Mesothelial cell of epicardium (in vitro differentiated cells): ENCODE measurements at places on chromosomes 16 and 17. TPM values are rescaled to one million over a fixed set of nuclear protein-coding genes. Genes with fewer than 3 reads are reported as not detected.

The KRTAP2-1 gene
- not detected in 3 replicates for total RNA-seq

DNA sequence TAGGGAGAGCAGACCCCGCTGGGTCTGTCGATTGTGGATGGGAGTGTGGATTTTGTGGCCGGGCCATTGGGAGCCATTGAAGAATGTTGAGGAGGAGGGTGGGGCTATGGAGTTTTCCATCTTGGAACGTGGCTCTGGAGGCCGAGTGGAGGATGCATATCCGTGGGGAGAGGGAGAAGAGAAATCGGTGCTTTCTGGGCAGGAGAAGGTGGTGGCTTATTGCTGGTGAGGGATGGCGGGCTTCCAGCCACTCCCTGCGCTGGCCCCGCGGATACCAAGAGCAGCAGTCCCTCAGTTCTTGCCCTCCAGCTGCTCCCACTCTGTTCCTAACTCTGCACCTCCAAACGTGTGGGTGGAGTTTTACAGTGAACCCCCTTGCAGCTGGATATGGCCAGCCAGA is 162.4 kb downstream of the CMIP start:
- DNase-seq: no peak
- peaks cover 15% of the 10 kb centered on the region for H3K36me3 ChIP-seq
- H3K4me1 ChIP-seq: peaks cover 7% of the 10 kb centered on the region
- H3K27me3 ChIP-seq: no peaks in the 10 kb centered on the region

DNA sequence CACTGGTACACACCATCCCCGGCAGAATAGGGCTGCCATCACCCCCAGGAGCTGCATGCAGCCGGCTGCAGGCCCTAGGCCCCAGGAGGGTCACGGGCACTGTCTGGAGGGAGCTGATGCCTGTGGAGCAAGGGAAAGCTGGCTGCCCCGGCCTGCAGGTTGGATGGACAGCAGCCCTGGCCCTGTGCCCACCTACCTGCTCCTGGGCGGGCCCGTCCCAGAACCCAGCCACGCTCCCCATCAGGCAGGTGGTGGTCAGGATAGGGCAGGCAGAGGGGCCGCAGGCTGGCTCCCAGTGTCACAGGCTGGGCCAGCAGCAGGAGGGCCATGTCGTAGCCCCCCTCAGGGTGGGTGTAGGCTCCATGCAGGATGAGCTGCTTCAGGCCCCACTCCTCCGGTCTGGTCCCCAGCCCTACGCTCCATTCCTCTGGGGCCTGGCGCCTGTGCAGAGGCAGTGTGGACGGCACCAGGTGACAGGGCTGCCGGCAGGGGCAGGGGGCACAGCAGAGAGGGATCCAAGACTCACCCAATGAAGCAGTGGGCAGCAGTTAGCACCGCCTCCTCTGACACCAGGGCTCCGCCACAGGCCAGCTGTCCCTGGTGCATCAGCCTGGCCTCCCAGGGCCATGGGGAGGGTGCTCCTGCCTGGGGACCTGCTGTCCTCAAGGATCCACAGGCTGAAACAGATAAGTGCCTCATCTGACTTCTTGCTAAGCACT is 4.0 kb downstream of the PRSS53 start:
- no peaks in the 10 kb centered on the region for H3K27me3 ChIP-seq
- no peak overlapping the region for H3K27ac ChIP-seq
- no peak overlapping the region for H3K4me3 ChIP-seq
- H3K36me3 ChIP-seq: peaks cover 8% of the 10 kb centered on the region

The NPIPA8 gene
- 0.38 to 0.93 TPM (median 0.60 TPM) in 3 replicates for total RNA-seq

The TSPAN10 gene
- 2.9 to 3.7 TPM (median 3.1 TPM) in 3 replicates for total RNA-seq

The MRPL28 gene
- 75.3 to 75.9 TPM (median 75.9 TPM) in 3 replicates for total RNA-seq

- no peak overlapping the region for H3K4me3 ChIP-seq
- peaks cover 33% of the 10 kb centered on the region for H3K4me1 ChIP-seq
- no peaks in the 10 kb centered on the region for H3K36me3 ChIP-seq
- H3K27me3 ChIP-seq: peaks cover 17% of the 10 kb centered on the region
- peak overlapping the region; percentile 21 for H3K27ac ChIP-seq
Measured at GRCh38 chr16:79721270-79721669, 120.7 kb upstream of the MAF start.

The MYH8 gene
- not detected in 3 replicates for total RNA-seq

DNA sequence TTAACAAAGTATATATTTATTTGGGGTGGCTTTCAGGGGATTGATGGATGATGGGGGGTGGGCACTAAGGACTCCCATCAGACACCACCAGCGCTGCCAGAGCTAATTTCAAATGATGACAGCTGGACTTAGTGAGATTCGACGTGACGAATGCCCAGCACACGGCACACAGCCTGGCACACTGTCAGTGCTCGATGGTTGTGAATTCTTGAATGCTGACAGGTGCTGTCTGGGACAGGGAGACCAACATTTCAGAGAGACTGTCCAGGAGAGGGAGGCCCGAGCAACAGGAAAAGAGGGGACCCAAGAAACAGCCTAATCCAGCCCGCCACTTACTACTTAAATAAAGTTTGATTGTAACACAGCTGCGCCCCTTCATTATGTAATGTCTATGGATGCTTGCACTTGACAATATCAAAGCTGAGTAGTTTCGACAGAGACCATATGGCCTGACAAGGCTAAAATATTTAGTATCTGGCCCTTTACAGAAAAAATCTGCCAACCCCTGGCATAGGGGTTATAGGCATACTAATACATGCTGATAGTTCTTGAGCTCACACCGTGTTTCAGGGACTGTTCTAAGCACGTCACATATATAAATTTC is 6.2 kb upstream of the MPRIP start:
- no peak overlapping the region for H3K4me3 ChIP-seq
- no peaks in the 10 kb centered on the region for H3K36me3 ChIP-seq
- H3K4me1 ChIP-seq: peaks cover 12% of the 10 kb centered on the region
- no peak for DNase-seq
- H3K27me3 ChIP-seq: no peaks in the 10 kb centered on the region

- no peaks in the 10 kb centered on the region for H3K36me3 ChIP-seq
- no peak for DNase-seq
- no peaks in the 10 kb centered on the region for H3K4me1 ChIP-seq
- no peak overlapping the region for H3K27ac ChIP-seq
- H3K4me3 ChIP-seq: no peak overlapping the region
- no peaks in the 10 kb centered on the region for H3K27me3 ChIP-seq
Measured at GRCh38 chr17:43312011-43312410, 78.2 kb upstream of the RNU2-1 start.

GRCh38 chr17:55726440-55726839 is 3.8 kb upstream of the TMEM100 start:
- no peaks in the 10 kb centered on the region for H3K36me3 ChIP-seq
- H3K4me1 ChIP-seq: peaks cover 71% of the 10 kb centered on the region
- H3K27me3 ChIP-seq: no peaks in the 10 kb centered on the region
- DNase-seq: no peak
- H3K4me3 ChIP-seq: no peak overlapping the region
- H3K27ac ChIP-seq: peak overlapping the region; percentile 84

- no peaks in the 10 kb centered on the region for H3K36me3 ChIP-seq
- no peak overlapping the region for H3K4me3 ChIP-seq
- H3K4me1 ChIP-seq: no peaks in the 10 kb centered on the region
- no peak overlapping the region for H3K27ac ChIP-seq
- DNase-seq: no peak
- H3K27me3 ChIP-seq: peaks cover 5% of the 10 kb centered on the region
Measured at GRCh38 chr16:83606486-83607030, 201.2 kb upstream of the HSBP1 start.

DNA sequence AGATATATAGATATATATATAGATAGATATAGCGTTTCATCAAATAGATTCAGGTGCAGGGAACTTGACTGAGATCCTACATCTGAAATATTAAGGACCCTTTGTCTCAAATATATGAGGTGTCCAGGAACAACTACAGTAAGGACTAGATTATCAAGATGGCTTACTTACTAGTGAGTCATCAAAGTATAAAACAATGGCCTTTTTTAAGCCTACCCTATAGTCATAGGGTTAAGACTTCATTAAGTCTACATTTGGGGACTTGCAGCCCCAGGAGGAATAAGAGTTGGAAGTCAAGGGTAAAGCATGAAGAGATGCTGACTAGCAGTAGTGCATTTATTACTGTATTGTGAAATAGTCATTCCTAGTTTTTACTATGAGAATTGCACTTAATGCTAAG is 1023.4 kb downstream of the CDH11 start:
- H3K36me3 ChIP-seq: no peaks in the 10 kb centered on the region
- H3K4me1 ChIP-seq: no peaks in the 10 kb centered on the region
- H3K27me3 ChIP-seq: peaks cover 2% of the 10 kb centered on the region

GRCh38 chr16:70348991-70349390 is 2.3 kb downstream of the DDX19A start:
- H3K36me3 ChIP-seq: peaks cover 7% of the 10 kb centered on the region
- H3K4me1 ChIP-seq: peaks cover 19% of the 10 kb centered on the region
- H3K4me3 ChIP-seq: no peak overlapping the region
- H3K27me3 ChIP-seq: no peaks in the 10 kb centered on the region
- H3K27ac ChIP-seq: no peak overlapping the region
- no peak for DNase-seq

The NATD1 gene
- 12.3 to 12.7 TPM (median 12.7 TPM) in 3 replicates for total RNA-seq

The NR1D1 gene
- total RNA-seq: 2.4 to 2.6 TPM (median 2.6 TPM) in 3 replicates

The CACNG5 gene
- total RNA-seq: not detected in 3 replicates

- H3K4me1 ChIP-seq: peaks cover 78% of the 10 kb centered on the region
- no peaks in the 10 kb centered on the region for H3K27me3 ChIP-seq
- no peak for DNase-seq
- no peaks in the 10 kb centered on the region for H3K36me3 ChIP-seq
Measured at GRCh38 chr17:61235827-61236197, 163.8 kb upstream of the TBX2 start.

DNA sequence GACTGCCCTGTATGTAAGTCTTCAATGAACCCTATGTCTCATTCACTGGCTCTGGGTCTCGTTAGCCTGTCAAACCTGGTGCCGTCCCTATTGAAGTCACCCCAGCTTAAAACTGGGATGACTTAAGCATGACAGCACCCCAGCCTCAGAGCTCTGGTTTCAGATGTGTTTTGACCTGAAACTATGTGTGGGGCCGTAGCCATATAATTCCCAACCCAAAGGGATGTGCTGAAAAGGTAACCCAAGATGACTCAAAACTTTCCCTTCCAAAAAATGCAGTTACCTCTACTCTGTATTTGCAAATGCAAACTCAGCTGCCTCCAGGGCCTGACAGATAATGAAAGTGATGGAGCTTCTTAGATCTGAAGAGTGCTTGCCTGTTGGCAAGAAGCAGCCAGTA is 478.3 kb upstream of the ERCC4 start:
- H3K27ac ChIP-seq: no peak overlapping the region
- no peak for DNase-seq
- peaks cover 6% of the 10 kb centered on the region for H3K27me3 ChIP-seq

The UBE2I gene
- total RNA-seq: 205 to 214 TPM (median 208 TPM) in 3 replicates

GRCh38 chr17:798246-798645 is 16.1 kb downstream of the MRM3 start:
- H3K4me3 ChIP-seq: no peak overlapping the region
- no peaks in the 10 kb centered on the region for H3K27me3 ChIP-seq
- H3K36me3 ChIP-seq: peaks cover 12% of the 10 kb centered on the region
- peaks cover 7% of the 10 kb centered on the region for H3K4me1 ChIP-seq

GRCh38 chr17:80791758-80792284 is 199.8 kb upstream of the CHMP6 start:
- peaks cover 53% of the 10 kb centered on the region for H3K4me1 ChIP-seq
- H3K4me3 ChIP-seq: no peak overlapping the region
- H3K27me3 ChIP-seq: no peaks in the 10 kb centered on the region
- DNase-seq: no peak
- peak overlapping the region; percentile 75 for H3K27ac ChIP-seq

GRCh38 chr17:44518032-44518431 is 14.8 kb upstream of the GPATCH8 start:
- H3K4me1 ChIP-seq: no peaks in the 10 kb centered on the region
- H3K4me3 ChIP-seq: no peak overlapping the region
- H3K27ac ChIP-seq: no peak overlapping the region
- no peak for DNase-seq
- peaks cover 9% of the 10 kb centered on the region for H3K27me3 ChIP-seq

The RAPGEFL1 gene
- 23.1 to 28.2 TPM (median 23.8 TPM) in 3 replicates for total RNA-seq

DNA sequence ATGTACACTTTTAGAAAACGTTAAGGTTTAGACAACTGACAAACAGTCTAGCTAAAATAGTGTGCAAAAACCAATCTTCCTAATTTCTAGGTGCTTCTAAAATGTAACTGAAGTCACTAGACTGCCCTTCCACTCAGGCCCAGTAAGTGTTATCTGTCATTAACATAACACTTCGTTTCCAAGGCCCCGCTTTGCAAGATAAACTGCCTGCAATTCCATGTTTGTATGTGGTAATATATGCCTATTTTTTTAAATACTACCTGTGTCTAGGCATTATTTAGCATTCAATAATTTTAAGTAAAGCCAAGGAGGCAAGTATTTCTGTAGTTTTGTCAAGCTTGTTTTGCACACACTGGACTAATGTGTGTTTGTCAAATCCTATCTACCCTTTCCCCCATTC is 3.2 kb downstream of the USP32 start:
- no peaks in the 10 kb centered on the region for H3K36me3 ChIP-seq
- no peak overlapping the region for H3K4me3 ChIP-seq
- H3K27ac ChIP-seq: peak overlapping the region; percentile 35
- no peaks in the 10 kb centered on the region for H3K27me3 ChIP-seq
- peaks cover 59% of the 10 kb centered on the region for H3K4me1 ChIP-seq

The TP53TG3 gene
- not detected in 3 replicates for total RNA-seq

The ZNF689 gene
- total RNA-seq: 12.1 to 13.7 TPM (median 12.4 TPM) in 3 replicates

The LGALS9B gene
- total RNA-seq: not detected in 3 replicates

GRCh38 chr17:43645765-43646481 is 15.8 kb downstream of the MEOX1 start:
- no peaks in the 10 kb centered on the region for H3K36me3 ChIP-seq
- peaks cover 2% of the 10 kb centered on the region for H3K27me3 ChIP-seq
- H3K4me1 ChIP-seq: peaks cover 11% of the 10 kb centered on the region

The PMP22 gene
- total RNA-seq: 49.4 to 52.5 TPM (median 50.4 TPM) in 3 replicates

DNA sequence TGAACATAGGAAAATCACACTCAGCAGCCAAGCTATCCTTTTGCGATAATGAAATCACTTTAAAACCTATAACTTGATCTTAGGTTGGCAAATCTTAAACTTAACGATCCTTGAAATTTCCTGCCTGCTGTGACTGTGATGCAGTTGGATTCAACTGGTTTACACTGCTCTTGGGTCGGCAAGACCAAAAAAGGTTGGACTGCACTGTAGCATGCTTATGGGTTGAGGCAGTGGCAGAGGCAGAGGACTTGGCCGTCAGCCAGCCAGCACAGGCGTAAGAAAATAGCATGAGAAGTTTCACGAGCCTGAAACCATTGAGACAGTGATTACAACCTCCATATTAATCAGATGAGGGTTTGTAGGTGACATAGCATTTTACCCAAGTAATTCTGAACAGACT is 21.4 kb downstream of the WSB1 start:
- peak overlapping the region; percentile 57 for H3K27ac ChIP-seq
- H3K27me3 ChIP-seq: no peaks in the 10 kb centered on the region
- peaks cover 29% of the 10 kb centered on the region for H3K4me1 ChIP-seq
- no peak overlapping the region for H3K4me3 ChIP-seq
- DNase-seq: peak; percentile 76
- H3K36me3 ChIP-seq: peaks cover 47% of the 10 kb centered on the region
